Ascending aorta (tissue), 2 donors: ENCODE measurements at places on chromosomes 5 and 9. TPM values are rescaled to one million over a fixed set of nuclear protein-coding genes. Genes with fewer than 3 reads are reported as not detected.

TAF11L10 gene
- total RNA-seq = not detected

RNF208 gene
- total RNA-seq = 6.7 TPM

PCDHGA1 gene
- total RNA-seq = not detected

CCDC183 gene
- not detected for total RNA-seq

FXN gene
- not detected for total RNA-seq

TLR4 gene
- 32.4 TPM for total RNA-seq

GTF3C5 gene
- 25.9 TPM for total RNA-seq

RASGRF2 gene
- total RNA-seq = 16.9 TPM

ZCCHC10 gene
- total RNA-seq = 1.9 TPM

SLC46A2 gene
- not detected for total RNA-seq

COX7C gene
- 128 TPM for total RNA-seq

STX17 gene
- total RNA-seq = 24.9 TPM

GGTA1 gene
- total RNA-seq = 2.6 TPM

ANXA6 gene
- total RNA-seq = 334 TPM

BSPRY gene
- total RNA-seq = not detected

PITX1 gene
- total RNA-seq = 23.8 TPM

GOLGA1 gene
- total RNA-seq = 36.8 TPM

NUTM2G gene
- not detected for total RNA-seq

LRRC70 gene
- 11.8 TPM for total RNA-seq

SERINC5 gene
- total RNA-seq = 3.4 TPM

MARCOL gene
- not detected for total RNA-seq

LTC4S gene
- 91.7 TPM for total RNA-seq
